ENCODE measurements at places on chromosomes 7 and 10.

DNA sequence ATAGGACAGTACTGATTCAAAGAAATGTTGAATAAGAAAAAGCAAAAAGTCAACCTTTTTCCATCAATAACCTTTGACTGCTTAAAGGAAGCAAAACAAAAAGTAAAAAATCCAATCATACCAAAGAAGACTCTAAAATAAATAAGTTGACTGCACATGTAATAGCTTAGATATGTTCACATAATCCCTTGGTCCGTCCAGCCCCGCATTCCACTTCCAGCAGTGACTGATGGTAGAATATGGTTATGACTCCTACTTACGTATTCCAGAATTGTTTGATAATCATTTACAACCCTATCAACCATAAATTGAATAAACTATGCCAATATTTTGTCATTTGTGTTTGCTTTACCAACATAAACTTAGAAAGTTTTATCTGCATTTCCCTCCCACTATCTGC, 77.9 kb downstream of the CTNNA3 start:
- no peak for DNase-seq

DNA sequence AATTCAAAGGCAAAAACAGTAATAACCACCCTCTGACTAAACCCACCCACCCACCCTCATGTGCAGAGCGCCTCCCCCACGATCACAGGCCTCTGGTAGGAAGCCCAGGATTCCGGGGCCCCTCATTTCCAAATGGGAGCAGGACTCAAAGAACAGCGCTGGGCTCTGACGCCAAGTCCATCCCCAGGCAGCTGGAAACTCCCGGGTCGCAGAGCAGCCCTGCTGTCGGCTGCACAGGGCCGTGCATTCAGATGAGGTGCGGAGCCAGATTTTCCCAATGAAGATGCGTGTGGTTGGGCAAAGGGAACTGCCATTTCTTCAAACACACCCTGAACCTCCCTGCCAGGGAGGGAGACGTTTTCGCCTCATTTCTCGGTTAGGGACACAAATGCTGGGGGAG, 152.3 kb downstream of the MAD1L1 start:
- DNase-seq, result no peak

DNA sequence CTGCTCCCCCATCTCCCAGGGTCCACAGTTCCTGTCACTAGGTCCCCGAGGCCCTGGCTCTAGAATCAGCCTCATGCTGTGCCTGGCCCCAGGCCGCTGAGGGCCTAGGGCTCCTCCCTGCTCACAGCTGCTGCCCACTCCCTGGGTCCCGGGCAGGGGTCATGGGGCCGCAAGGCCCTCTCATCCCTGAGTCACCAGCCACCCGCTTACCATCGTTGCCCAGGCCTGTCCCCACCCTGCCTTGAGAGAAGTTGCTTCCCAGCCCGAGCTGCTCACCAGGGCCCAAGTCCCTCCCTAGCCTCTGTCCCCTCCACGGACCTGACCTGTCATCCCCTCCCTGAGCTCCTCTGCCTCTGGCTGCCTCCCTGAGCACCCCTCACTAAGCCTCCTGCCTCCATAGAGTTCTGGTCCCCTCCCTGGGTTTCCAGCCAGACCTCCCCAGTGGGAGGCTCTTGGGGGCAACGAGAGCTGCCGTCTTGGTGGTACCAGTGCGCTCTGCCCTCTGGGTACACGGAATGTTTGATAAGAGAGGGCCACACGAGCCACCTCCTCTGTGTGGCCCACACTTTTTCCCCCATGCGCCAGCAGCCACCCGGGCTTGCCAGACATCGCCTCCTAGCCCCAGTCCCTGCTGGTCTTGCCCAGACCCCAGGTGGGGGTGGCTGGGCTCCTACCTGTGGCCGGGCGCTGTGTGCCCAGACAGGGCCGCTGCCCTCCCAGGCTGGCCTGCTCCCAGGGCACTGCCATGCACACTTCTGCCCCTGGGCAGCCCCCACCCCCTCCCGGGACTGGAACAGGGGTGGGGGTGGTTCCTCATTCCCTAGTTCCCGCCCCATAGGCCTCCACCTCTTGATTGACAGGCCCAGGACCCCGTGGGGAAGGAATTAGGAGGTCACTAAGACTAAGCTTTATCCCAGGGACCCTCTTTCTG, 21.3 kb downstream of the MLXIPL start:
- DNase-seq, result no peak

DNA sequence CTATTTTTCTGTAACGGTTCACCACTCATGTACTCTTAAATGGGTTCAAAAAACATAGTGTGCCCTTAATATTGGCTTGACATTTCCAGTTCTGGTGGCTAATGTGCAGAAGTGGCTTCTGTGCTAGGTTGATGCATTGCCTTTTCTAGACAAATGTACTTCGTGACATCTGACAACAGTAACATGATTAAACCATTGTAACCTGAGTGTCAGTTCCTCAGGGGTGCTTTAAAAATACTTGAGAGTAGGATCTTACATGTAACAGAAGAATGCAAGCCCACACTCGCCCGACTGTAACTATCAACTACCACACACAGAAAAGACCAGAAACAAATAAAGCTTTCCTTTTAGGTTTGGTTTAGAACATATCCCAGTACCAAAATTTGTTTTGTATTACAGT, 393.4 kb upstream of the NFE2L3 start:
- DNase-seq, result no peak

GRCh38 chr7:94357076-94357475, 37.6 kb upstream of the COL1A2 start:
- no peak for DNase-seq
